Right hindlimb (tissue), 1 donor: ENCODE measurements at places on chromosomes 1 and 21.
A peak's percentile ranks its signal among the peaks of the same experiment; 100 is the strongest.

DNA sequence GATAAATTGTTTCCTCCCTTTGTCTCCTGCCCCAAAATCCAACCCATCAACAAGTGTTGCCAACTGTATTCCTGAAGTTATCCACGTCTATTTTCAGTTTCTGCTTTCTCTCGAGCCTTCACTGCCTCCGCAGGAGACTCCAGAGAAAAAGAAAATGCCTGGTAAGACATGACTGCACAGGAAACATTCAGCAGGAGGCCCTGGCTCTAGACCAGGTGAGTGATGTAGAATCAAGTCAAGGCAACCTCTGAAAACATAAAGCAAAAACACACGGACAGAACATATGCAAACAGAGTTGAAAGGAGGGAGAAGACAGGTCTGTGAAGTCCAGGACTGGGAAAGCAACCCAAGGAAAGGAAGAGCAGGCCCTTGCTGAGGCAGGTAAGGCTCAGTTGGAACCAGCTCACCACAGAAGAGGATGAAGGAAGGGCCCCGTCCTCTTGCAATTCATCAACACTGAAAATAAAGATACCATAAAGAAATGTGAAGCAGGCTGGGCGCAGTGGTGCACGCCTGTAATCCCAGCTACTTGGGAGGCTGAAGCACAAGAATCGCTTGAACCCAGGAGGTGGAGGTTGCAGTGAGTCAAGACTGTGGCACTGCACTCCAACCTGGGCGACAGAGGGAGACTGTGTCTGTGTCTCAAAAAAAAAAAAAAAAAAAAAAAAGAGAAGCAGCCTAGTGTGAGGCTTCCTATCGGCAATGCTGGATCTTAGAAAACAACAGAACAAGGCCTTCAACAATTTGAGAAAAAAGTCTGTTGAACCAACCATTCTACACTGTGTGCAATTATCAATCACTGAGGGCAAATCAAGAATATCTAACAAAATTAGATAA, 8.8 kb downstream of the NOL9 start:
- no peak for DNase-seq

DNA sequence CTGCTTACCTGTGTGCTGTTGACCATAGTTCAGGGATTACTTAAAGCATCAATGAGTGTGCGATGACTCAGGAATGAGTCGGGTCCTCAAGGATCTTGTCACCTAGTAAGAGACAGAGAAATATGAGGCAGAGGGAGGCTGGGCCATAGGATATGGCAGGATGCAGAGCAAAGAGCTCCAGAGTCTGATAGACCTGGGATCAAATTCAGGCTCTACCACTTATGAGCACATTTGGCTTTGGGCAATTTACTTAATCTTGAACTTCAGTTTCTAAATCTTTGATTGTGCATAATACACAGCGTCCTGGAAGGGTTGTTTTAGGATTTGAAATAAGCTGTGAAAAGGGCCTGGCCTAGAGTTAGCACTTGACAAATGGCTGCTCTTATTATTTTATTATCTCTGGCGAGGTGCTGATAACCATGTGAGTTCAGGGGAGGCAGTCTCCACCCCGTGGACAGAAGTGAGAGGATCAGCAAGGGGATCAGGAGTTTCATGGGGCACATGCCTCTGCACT, 94.5 kb downstream of the ROR1 start:
- DNase-seq = no peak

- peak; percentile 43 for DNase-seq
These were observed 46.8 kb downstream of the PTPRU start for GRCh38 chr1:29282924-29283803.

- DNase-seq = no peak
These were observed 657 bp upstream of the LIN9 start for GRCh38 chr1:226309398-226310244.

DNA sequence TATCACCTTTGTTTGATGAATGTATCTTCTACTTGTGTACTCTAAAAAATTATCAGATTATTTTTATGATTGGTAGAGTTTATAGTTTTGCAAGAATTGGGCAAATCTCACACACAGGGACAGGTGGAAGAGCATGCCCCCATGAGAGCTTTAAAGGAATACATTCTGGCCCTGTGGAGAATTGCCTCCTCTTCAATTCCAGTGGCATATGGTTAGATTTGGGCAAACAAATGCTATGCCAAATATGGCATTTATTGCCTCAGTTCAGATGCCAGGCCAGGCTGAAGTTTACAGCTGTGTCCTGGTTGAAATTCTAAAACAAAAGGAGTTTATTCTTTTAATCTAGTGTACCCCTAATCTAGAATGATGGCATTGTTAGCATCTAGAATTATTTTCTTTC, 162.4 kb upstream of the CACYBP start:
- no peak for DNase-seq

DNA sequence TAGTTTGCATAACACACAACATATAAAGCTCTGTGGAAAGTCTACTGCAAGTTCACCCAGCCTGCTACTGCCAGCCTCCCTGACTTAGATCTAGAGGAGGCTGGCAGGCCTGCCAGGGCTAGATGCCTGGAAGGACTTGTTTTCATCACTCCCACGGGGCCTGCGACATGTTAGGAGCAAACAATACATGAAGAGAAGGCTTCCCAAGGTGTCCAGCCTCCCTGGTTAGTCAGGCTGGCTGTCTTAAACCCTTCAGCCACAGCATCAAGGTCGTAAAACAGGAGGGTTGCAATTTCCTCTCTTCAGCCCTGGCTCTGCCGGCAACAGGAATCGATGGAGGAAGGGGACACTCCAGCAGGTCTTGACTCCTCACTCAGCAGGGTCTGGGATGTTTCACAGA, 104.5 kb downstream of the NGF start:
- no peak for DNase-seq

DNA sequence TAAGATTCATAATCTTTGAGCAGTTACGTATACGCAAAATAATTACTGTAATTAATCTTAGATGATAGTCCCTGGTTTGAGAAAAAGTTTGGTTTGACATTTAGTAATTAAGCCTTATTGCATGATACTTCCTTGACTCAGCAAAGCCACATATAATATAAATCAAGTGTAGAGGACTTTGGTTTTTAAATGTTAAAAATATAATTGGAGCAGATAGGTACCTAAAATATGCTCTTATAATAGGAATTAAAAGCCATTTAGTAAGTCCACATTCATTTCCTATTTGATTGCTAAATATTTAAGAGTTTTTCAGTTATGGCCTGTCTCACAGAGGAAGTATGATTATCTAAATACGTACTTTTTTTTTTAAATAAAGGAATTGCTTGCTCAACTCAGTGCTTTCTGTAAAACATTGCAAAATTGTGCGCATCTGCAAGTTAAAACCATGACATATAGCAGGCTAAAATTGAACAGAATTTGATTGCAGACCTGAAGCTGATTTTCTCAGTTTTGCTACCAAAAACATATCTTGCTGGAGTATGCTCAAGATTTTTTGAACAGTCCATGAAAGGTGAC, 20.4 kb downstream of the RPE65 start:
- DNase-seq = no peak

DNA sequence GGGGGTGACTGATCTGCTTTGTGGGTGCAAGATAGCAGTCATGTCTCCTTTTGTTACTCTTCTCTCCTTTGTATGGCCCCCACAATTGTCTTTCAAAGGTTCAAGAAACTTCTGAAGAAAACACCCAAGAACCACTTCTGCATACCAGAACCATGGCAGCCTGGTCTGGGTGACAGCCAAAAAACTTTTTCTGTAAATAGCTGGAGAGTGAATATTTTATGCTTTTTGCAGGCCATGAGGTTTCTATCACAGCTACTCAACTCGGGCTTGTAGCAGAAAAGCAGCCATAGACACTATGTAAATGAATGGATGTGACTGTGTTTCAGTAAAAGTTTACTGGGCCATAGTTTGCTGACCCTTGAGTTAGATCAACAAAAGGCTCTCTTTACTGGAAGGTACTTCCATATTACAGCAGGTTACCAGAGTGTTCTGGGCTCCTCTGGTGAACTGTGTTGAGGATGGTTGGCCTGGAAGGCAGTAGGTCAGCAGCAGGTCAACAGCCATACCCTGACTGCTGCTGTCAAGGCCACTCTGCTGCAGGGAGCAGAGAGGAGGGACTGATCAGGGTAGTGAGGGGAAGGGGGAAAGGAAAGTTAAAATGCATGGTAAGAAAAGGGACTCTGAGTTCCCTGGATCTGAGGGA, 116.4 kb downstream of the GDAP2 start:
- DNase-seq = no peak

DNA sequence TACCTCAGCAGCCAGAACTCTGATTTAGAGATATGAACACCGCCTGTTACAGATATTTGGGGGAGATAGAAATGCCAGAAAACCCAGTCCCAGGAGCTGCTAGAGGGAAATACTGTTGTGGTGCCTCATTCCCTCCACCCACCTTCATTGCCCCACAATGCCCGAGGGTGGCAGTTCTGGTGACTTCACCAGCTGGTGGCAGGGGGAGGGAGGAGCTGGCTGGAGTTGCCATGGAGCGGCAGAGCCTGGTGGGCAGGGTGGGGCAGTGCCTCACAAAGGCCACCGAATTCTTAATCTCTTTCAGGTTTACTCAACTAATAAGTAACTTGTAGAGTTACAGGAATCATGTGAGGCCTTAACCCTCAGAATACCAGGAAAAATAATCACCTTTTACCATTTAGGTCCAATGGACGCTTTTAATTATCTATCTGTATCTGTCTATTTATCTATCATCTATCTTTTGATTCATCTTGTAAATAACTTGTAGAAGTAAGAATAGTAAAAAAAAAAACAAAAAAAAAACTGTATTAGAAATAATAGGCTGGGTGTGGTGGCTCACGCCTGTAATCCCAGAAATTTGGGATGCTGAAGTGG, 11.7 kb upstream of the S100A11 start:
- DNase-seq = no peak

DNA sequence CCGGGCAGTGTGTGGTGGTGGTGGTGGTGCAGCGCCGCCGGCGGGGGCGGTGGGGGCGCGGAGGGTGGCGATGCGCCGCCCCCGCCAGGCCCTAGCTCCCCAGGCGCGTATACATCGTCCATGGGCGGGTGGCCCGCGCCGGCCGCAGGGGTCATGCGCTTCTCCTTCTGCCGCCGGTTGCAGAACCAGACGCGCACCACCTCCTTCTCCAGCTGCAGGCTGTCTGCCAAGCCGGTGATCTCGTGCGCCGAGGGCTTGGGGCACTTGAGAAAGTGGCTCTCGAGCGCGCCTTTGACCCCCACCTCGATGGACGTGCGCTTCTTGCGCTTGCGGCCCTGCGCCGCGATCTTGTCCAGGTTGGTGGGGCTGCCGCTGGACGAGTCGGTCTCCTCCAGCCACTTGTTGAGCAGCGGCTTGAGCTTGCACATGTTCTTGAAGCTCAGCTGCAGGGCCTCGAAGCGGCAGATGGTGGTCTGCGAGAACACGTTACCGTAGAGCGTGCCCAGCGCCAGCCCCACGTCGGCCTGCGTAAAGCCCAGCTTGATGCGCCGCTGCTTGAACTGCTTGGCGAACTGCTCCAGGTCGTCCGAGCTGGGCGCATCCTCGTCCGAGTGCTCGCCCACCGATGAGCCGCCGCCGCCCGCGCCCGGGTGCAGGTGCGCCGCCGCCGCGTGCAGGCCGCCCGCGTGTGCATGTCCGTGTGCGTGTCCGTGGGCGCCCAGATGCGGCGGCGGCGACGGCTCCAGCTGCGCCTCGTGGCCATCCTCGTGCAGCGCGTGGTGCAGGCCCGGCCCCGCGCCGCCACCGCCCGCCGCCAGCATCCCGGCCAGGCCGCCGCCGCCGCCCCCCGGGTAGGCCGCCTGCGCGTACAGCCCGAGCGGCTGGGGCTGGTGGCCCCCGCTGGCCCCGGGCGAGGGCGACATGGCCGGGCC, 926 bp downstream of the POU3F1 start:
- DNase-seq = no peak

DNA sequence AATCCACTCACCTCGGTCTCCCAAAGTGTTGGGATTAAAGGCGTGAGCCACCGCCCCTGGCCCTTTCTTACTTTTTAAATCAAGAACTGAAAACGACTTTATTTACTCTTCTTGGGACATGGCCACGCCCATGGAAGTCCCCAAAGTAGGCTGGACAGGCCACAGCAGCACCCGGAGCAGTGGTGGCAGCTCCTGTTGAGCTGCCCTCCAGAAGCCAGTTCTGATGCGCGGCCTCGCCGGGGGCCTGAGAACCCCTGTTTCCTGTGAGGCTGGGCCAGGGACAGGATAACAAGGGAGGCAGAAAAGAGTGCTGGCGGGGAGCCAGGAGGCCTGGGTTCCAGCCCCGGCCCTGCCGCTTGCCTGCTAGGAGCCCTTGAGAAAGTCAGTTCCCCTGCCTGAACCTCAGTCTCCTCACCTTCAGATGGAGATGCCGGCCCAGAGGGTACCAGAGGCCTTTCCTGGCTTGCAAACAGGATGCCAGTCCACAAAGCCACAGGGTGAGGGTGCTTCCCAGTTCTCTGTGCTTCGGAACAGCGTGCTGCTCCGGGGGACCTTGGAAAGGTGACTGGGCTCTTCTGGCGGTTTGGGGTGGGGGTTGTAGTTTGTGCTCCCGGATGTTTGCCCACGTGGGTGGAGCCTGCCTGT, 59.4 kb downstream of the RUNX3 start:
- DNase-seq = no peak

- no peak for DNase-seq
These were observed 191.8 kb downstream of the TPR start for GRCh38 chr1:186183219-186183618.

DNA sequence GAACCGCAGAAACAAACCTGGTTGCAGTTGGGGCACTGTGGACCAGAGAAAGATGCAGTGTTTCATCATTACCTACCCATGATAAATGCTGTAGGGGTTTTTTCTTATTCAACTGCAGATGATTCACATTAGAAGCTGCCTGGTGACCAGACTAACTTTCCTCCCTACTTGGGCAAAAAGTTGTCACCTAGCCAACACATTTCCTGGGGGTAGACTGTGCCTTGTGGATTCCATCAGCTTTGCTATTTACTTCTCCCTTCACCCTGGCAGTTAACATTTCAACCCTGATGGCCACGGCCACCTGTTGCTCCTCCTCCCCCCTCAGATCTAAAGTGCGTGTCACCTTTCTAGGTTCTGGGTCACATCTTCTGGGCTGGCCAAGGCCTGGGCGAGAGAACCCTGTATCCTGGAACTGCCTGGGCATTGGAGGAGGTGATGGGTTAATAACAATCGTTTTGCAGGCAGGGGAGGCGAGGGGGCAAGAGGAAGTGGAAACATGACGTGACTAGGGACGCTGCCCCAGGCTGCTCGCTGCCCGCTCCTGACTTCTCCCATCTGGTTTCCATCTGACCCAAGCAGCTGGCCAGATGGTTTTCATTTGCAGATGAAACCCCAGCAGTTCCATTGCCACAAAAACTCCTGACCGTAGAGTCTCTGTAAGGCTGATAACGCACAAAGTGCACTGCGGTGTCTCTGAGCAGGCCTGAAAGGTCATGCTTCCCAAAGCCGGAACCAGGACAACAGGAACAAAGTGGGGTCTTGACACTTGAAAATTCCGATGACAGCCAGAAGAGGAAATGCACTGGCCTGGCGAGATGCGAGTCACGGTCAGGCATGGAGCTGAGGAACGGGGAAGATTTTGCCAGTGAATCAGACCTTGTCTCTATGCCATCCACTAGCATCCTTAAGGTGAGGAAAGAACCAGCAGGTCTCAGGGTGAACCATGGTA, 36.6 kb downstream of the CAPZB start:
- DNase-seq = peak; percentile 76

DNA sequence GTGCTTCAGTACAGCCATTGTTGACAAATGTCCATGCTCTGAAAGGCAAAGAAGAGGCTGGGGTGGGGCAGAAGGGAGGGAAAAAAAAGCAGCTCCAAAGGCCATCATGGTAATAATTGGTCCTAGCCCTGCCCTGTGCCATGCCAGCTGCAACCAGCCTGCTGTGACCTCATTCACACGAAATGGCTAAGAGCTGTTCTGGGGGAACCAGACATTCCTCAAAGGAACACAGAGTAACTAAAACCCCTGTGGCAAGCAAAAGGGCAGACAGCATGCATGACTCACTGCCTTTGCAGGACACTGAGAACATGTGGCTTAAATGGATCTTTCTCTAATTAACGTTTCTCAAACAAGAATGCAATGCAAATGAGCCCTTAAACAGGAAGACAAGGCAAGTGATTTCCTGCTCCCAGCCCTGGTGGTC, 42.3 kb downstream of the STYXL2 start:
- peak; percentile 45 for DNase-seq
